HepG2 (cell line): ENCODE measurements at places on chromosomes 5 and 9.
A peak's percentile ranks its signal among the peaks of the same experiment; 100 is the strongest.

DNA sequence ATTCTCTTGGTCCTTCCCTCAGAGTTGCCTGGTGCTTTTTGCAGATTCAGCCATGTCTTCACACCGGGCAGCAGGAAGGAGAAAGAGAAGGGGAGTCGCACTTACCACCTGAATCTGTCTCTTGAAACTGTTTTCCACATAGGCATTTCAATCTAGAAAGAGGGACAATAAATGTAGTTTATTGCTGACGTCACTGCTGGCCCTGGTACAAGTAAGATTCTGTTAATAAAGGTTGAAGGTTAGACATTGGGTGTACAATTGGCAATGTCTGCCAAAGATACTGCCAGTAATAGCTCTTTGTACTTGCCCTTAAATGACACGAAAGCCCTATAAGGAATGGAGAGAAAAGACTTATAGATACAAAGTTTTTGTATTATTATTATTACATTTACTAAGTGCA is 72.8 kb downstream of the MEGF10 start:
- DNase-seq: no peak

DNA sequence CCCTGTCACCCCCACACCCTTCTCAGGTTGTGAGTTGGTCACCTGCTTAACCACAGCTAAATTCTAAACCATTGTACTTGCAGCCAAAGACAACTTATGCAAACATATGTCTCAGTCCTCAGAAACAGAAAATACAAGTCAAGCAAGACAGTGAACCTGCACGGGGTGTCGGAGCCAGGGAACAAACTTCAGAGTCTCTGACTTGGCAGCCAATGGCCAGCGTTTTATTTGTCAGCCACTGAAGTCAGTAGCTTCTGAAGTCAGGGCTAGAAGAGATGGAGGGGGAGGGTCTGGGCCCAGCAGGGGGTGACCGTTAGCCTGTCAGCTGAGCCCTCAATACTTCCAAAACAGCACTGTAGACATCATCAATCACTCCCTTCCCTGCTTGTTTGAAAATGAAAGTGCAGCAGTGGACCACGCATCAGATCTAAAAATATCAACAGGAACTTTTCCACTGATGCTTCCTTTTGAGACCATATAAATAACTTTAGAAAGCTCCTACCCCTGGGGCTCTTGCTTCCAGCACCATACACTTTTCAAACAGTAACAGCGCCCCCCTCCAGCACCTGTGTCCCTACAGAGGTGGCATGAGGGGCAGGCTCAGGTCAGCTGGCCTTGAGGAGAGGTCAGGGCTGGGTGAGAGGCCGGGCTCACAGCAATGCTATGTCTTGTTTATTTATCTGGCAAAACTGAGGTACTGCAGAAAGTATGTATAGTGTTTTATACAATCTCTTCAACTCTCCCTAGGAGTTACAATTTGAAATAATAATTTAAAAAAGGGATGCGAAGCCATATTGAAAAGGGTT is 142.5 kb downstream of the ACER2 start:
- peak; percentile 27 for DNase-seq

- DNase-seq: no peak
These were observed 27.1 kb downstream of the DCTN4 start for GRCh38 chr5:150731669-150732242.

DNA sequence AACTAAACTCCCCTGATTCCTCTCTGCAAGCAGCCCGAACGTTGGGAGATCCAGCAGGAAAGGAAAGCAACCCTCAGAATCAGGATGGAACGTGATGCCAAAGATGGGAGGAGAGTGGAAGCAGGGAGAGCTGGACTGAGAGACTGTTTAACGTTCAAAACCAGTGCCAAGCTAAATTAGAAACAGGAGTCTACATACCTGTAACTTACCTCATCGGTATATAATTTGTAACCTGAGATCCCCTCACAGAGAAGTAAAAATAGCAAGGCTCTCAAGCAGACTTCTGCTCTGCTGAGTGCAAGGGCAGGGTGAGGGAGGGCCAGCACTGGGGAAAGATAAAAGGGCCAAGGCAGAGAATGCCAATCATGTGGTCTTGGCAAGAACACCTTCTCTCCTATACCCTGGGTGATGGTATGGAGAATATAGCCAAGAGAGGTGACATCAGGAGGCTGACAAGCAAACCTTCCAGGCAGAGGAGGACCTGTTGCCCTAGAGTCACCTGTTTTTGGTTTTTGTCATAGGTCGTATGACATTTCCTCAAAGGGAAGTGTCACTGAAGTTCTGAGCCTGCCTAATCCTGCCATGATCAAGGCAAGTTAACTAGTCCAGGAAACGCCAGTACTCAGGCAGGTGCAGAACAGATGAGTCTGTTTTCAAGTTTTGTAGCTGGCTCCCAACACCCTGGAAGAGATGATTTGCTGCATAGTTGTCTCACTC is 472.0 kb downstream of the NFIB start:
- DNase-seq: no peak

DNA sequence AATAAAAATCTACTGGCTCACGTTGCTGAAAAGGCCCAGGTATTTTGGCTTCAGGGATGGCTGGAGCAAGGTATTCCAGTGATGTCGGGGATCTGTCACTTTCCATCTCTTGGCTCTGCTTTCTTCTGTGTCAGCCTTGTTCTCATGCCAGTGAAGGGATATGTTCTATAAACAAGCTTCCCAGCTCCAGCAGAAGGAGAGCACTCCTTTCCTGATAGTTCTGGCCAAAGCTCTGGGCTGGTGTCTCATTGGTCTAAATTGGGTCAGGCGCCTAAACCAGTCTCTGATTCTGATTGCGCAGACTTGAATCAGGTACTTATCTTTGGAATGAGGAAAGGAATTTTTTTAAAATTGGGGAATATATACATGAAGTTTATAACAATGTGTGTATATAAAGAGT is 5.1 kb downstream of the SNX30 start:
- DNase-seq: no peak
